ENCODE measurements at places on chromosomes 16 and 17.

GRCh38 chr17:44221862-44222111, 2.3 kb upstream of the UBTF start:
- no peak for DNase-seq

DNA sequence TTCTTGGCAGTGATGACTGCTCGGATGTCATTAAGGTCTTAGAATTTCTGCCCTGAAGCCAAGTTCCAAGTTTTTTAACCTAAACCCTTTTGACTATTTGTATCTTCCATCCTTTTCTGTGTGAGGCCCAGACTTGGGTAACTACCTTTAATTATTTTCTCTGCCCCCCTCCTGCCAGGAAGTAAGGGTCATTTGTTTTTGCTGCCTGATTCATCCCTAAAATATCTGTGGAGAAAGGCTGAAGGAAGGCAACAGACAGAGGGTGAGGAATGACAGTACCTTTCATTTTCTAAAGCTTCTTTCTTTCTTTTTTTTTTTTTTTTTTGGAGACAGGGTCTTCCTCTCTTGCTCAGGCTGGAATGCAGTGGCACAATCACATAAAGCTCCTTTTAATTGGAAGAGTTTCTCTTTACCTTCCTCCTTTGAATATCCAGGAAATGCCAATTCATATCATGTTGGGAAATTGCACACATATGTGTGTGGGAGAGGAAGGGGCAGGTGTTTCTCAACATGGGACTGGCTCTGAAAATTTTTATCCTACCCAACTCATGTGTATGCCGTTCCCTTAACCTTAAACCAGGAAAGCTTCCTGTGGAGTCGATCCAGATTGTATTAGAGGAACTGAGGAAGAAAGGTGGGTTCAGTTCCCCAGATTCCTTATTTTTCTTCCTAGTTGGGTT, 957 bp downstream of the VPS25 start:
- no peak for DNase-seq

- DNase-seq = no peak
Measured at GRCh38 chr16:81324808-81325207, 10.0 kb downstream of the GAN start.

GRCh38 chr16:75762746-75763145, 36.5 kb upstream of the CPHXL start:
- DNase-seq = no peak

GRCh38 chr17:14664511-14664910, 363.6 kb downstream of the HS3ST3B1 start:
- no peak for DNase-seq

DNA sequence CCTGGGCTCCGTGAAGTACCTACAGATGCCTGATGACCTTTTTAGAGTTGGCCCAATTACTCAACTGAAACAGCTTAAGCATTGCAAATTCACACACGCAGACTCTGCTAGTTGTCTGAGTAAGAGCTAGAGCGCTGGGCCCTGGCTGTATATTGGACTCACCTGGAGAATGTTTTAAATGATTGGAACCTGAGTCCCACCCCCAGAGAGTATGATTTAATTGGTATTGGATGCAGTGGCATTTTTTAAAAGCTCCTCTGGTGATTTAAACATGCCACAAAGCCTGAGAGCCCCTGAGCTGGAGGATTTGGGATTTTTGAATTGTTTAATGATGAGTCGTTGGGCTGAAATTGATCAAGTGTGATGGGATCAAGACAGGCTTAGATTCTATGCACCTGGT, 143.9 kb upstream of the SDK2 start:
- DNase-seq = peak; percentile 88

DNA sequence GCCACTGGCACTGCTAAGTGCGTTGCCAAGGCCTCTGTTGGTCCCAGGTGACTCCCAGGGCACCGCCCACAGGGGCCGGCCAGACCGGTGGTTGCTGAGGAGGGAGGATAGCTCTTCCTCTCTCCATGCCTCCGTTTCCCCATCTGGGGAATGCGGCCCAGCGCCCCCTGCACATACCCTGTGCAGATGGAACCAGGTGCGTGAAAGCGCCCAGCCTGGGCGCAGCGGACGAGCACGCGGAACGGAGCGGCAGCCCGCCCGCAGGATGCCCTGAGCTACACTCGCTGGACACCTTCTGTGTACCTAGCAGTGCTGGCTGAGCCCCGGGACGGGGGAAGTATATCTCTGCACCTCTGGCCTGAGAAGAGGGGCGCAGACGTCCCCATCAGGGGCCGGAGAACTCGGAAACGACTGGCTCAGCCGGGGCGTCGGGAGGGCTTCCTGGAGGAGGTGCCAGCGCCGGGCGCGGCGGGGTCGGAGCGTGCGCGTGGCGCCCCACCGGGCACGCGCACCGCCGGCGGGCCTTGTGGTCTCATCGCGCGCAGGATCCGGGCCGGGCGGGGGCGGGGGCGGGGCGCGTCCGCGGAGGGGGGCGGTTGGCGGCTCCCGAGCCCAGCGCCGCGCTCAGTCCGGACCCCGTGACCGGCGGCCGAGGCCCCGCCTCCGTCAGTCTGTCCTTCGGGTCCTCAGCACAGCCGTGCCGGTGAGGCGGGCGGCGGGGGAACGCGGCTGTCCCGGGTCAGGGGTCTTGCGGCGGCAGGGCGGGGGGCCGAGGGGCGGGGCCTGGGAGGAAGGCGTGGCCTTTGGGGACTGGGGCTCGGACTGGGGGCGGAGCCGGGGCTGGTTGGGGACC, at the start of the genes CCDC78 and HAGHL:
Gene CCDC78, minus strand, starts transcription at position 6 of the 853 bp plus-strand sequence. CDS start 76 bp downstream, outside the sequence.
Gene HAGHL, plus strand, starts transcription at position 669 of the 853 bp plus-strand sequence. CDS start 404 bp downstream, outside the sequence.
- peak; percentile 26 for DNase-seq
